ENCODE measurements at places on chromosomes 2 and 18.

DNA sequence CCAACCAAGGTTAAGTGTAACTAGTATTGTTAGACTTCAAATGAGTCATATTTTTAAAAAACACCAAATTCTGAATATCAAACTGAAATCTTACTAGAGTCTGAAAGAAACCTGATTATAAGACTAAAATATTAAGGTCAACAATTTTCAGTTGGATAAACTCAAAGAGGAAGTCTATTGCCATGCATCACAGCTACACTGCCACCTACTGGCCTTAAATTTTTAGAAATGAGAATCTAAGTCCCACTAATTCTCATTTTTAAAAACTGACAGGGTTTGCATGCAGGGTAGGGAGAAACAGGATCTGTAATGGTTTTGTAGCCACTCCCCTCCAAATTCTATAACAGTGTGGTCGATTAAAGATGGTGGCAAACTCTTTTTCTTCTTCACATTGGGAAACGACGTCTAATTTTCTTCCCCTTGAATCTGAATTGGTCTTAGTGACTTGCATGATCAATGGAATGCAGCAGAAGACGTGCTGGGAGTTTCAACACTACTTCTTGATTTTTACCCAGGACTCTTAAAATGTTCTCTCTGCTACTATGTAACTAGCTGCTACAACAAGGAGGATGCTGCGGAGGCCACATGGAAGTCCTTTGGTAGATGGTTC, 176.1 kb upstream of the SESTD1 start:
- no peak for DNase-seq

- DNase-seq: peak; percentile 56
Observed at GRCh38 chr2:68994864-68995263, 18.1 kb upstream of the ANTXR1 start.

GRCh38 chr2:204909791-204910190, 364.5 kb downstream of the PARD3B start:
- no peak for DNase-seq

DNA sequence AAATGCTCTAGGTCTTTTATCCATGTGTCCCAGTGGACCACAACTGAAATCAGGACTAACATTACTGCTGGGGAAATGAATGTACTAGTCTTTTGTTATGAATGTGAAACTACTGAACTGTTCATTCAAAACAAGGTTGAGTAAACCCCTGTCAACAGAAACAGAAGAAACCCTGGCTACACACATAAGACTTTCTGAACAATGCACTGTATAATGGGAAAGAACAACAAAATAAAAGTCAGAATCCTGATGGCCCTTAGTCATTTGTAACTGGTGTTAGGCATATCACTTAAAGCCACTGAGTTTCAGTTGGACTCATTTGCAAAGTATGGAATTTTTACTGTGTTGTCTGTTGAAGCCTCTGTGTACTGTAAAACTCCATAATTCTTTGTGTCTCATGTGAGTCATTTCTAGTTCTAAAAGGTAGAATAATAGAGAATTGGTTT, 77.0 kb upstream of the UBXN4 start:
- DNase-seq: no peak

DNA sequence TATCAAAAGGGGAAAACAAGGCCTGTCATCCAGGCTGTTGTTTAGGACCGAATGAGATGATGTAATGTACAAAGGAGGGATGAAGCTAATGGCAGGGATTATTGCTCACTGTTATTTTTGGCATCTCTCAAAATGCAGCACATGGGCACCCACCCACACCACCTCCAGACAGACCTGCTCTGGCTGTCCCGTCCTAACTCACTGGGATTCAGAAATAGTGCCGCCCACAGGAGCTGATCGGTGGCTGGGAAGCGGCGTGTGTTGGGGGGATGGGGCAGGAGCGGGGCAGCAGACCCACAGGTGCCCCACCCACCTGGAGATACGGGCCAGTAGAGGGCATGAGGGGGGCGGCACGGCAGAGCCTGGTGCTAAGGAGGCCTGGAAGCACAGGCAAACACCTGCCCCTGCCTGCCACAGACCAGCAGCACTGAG, 52.2 kb downstream of the CRACDL start:
- no peak for DNase-seq

DNA sequence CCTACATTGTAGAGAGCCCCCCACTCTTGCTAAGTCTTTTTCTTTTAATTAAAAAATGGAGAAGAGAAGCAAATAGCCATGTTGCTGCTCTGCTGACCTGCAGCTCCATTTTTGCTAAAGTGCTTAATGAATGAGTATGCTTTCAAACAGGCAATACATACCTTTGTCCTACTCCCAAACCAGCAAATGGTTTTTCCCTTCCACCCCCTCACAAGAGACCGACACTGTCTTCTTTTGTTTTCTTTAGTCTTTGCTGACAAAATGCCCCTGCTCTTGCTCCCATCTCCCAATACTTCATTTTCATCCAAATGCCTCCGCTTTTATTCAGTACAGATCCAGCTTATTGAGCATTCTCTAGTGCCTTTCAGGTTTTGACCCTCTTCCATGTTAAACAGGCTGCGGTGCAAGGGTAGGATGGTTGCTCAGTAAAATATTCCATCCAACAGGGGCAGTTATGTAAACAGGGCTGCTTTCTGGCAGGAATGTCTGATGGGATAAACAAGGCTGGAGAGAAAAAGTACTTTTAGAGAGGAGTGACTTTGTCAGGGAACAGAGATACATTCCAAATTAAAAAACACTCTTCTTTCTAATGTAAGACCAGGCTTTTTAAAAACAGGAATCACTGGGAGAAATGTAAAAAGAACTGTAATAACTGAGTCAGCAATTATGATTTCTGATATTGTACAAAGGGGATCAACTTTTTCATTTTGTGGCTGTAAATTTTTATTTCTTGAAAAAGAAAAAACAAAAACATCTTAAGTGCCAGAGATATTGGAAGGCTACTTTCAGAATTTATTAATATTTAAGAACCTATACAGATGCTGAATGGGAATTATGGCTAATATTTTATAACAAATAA, 136.8 kb downstream of the MEP1B start:
- no peak for DNase-seq

GRCh38 chr18:71942433-71942832, 601.7 kb downstream of the CBLN2 start:
- DNase-seq: peak; percentile 60

- no peak for DNase-seq
Observed at GRCh38 chr2:101500180-101500579, 25.3 kb upstream of the RFX8 start.

DNA sequence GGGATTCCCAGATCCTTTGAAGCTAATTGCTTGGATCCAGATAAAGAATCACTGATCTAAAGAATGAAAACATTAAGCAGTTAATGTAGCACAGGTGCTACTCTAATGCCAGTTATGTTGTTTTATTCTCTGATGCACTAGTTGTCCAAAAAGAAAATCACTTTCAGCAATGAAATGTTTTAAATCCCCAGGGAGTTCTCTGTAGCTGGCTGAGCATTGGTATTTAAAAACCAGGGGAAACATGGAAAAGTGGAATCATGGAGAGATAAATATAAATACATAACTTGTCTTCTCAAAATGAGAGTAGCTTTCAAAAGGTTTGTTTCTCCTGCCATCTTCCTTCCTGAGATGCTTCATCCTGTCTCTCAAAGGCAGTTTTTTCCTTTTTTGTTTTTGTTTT, 37.7 kb downstream of the CD302 start:
- no peak for DNase-seq

DNA sequence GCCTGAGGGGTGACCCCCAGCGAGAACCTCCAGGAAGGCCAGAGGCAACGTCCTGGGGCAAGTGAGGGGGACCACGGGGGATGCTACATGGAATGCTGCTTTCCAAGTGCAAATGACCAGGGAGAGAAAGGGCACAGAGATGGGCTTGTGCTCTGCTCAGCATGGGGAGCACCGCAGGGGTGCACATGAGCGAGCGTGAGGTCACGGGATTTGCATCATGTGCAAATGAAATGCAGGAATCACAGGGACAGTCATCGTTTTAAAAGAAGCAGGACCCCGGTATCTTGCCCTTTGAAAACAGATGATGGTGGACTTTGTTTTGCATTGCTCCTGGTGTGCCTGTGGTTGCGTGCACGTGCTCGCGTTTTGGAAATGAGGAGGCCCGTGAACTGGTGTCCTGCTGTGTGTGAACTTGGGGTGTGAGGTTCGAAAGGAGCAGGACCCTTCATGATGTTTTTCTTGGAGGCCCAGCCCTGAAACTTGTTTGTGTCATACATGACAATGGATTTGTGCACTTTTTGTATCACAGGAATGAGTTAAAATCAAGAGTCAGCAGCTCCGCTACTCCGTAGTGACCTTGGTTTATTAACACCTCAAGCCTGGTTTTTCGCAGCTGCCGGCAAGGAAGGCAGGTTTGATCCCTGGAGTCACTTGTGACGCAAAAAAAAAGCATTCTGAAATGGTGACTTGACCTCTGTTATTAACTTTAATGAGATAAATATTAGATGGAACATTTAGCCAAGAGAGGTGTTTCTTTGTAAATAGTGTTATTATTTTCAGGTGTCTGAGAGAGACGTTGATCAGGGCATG, 234.5 kb downstream of the LDLRAD4 start:
- DNase-seq: peak; percentile 84

DNA sequence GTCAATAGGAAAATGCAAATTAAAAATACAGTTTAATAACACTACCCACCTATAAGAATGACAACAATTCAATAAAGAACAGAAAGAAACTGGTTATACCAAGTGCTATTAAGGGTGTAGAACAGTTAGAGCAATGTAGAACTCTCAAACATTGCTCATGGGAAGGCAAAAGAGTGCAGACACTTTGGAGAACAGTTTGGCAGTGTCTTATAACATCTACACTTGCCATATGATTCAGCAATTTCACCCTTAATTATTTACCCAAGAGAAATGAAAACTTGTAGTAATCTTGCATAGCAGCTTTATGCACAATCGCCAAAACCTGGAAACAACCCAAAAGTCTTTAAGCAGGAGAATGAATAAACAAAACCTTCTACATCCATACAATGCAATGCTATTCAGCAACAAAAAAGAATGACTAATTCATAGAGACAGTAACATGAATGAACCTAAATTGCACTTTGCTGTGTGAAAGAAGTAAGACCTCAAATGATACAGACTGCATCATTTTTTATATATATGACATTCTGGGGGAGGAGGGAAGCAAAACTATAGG, 455.2 kb downstream of the THSD7B start:
- no peak for DNase-seq

DNA sequence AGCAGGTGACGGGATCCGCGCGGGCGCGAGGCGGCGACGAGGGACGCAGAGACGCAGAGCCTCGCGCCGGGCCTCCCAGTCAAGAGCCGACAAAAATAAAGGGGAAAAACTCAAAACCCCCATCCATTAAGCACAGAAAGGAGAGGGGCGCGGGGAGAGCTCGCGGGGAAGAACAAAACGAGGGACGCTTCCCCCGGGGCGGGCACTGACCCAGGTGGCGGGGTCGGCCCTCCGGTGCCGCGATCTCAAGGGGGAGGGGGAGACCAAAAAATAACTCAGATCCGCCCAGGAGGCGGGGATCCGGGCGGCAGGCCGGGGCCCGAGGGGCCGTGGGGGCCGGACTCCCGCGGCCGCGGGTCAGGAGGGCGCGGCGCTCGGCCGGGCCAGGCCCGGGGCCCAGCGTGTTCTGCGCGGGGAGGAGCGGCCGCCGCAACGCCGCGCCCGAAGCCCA, 597 bp downstream of the RNF103 start:
- no peak for DNase-seq

- DNase-seq: no peak
Observed at GRCh38 chr2:54638103-54638502, 85.4 kb upstream of the EML6 start.

GRCh38 chr2:96856776-96857666, 795 bp downstream of the ANKRD39 start:
- DNase-seq: peak; percentile 75

DNA sequence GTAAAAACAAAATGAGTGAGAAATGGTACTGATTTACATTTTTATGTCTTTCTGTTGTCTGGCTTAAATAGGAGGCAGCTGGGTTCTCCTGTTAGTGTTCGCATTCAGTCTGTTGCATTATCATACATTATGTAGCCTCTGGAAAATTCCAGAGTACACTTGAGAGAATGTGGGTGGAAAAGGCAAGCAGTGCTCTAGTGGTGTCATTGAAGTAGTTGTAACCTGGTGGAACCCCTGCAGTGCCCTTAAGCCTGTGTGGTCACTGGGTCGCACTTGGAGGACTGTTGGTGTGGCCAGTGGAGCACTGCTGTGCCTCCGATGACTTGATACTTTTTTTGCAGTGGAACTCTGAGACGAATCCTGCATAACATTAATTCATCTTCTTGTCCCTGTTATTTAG, 52.4 kb downstream of the USP14 start:
- peak; percentile 53 for DNase-seq

DNA sequence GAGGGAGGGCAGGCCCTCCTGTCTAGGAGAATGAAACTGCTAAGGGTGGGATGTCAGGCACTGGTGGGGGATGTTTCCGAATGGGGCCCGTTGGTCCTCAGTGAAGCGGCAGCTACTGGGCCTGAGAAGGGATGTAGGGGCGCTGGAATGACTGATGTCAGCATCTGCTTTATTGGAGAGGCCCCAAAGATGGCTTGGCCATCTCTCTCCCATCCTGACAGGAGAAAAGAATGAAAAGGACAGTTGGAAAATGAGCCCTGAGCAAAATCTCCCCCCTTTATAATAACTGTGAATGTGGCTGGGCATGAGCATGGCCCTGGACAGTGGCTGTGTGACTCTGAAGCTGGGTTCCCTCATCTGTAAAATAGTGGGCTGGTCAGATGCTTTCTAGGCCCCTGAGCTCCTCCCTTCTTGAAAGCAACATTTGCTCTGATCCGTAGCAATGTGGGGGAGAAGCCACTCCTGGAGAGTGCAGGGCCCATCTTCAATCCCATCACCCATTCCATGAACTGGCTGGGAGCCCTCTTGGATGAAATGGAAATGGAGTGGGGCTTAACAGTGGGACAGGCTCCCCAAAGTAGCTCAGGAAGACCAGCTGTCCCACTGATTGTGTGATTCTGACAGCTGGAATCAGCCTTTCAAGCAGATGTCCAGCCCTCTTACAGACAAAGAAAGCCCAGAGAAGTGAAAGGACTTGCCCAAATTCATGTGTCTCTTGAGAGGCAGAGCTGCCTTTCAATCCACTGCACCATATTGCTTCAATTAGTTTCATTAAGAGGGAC, 232.7 kb upstream of the SMAD2 start:
- DNase-seq: no peak

DNA sequence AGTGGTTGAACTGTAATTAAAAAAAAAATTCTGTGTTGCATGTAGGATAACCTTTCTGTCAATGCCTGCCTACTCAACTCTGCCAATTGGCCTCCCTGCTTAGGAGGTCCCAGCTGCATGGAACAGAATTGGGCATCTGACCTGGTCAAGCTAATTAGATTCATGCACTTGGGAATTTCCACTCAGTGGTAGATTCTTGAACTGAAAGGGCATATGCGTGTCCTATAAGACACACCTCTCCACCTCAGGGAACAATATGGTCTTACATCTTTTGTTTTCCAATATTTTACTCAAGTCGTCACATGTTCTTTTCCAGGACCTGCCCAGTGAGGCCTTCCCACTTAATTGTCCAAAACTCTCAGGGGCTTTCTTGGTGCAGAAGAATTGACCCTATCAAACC, 68.1 kb upstream of the TLK1 start:
- DNase-seq: no peak

DNA sequence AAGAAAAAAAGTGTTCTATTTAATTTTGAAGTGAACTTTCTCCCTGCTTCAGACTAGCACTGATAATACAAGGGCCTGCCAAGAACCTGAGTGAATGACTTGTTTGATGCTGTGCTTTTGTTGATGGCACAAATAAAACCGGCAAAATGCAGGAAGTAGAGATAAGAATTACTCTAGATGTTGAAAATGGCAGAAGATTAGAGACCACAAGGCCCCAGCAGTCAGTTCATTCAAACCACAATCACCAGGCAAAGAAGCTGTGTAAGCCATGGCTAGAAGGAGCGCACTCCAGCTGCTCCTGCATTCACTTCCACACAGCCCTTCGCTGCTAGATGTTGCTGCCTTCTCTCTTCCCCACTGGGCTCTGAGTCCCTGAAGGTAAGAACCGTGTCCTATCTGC, 297.1 kb downstream of the AGPS start:
- no peak for DNase-seq
